Activated CD4-positive, CD25-positive, alpha-beta regulatory T cell treated with anti-CD3 and anti-CD28 coated beads, Interleukin-2, amount 50 U/mL, for 24 hours (primary cell): ENCODE measurements at places on chromosomes 1 and 21.
A peak's percentile ranks its signal among the peaks of the same experiment; 100 is the strongest.

DNA sequence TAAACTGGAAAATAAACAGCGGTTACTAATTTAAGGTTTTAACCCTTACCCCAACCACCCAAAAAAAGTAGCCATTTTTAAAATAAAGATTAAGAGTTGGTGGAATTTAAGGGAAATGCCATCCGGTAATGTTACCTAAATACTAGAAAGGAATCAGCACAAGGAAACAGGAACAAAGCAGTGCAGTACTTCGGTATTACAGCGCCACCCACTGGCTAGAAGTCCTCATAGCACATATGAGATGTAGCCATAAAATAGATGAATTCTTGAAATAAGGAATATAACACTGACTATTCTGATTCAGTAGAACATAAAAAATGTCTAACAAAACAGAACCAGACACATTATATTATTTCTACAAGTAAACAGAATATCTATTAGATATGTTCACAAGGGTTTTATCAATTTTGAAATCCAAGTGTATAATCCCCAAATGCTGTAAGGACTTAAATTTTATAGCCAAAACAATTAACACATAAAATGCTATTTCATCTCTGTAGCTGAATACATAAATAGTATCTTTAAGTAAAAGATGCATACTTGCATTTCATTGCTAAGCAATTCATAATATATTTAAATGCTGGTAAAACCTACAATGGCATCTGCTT, 58.8 kb downstream of the FRRS1 start:
- ATAC-seq, result no peak

- peak; percentile 50 for ATAC-seq
Measured at GRCh38 chr1:231272173-231272572, 31.2 kb downstream of the GNPAT start.

GRCh38 chr1:113617438-113618141, 141.7 kb downstream of the PHTF1 start:
- no peak for ATAC-seq

GRCh38 chr1:229843627-229844238, 217.7 kb downstream of the URB2 start:
- no peak for ATAC-seq

DNA sequence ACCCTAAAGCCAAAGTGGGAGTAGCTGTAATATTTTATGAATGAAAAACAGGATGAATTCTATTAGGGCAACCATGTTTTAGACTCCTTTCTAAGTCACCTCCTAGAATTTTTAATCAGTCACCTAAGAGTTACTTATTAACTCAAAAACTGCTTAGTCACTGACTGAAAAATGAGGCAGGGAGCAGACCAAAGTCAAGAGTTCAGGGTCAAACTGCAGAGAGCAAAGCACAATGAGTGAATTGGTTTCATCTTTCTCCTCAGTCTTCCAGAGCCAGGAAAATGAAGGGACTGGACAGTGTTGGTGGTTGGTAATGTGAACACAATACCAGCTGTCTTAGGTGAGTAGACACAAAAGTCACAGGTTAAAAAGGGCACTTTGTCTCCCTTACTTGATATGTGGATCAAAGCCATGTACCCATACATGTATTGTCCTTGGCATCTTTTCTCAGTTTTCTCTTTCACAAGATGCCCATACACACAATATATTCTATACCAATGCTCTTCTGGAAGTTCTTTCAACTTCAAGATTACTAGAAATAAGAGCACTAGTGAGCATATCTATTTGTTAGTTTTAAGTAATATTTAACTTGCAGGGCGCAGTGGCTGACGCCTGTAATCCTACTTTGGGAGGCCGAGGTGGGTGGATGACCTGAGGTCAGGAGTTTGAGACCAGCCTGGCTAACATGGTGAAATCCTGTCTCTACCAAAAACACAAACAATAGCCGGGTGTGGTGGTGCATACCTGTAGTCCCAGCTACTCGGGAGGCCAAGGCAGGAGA, 42.2 kb downstream of the ATP1B1 start:
- no peak for ATAC-seq

- ATAC-seq, result peak; percentile 49
Measured at GRCh38 chr1:61322769-61323168, 240.4 kb downstream of the NFIA start.

DNA sequence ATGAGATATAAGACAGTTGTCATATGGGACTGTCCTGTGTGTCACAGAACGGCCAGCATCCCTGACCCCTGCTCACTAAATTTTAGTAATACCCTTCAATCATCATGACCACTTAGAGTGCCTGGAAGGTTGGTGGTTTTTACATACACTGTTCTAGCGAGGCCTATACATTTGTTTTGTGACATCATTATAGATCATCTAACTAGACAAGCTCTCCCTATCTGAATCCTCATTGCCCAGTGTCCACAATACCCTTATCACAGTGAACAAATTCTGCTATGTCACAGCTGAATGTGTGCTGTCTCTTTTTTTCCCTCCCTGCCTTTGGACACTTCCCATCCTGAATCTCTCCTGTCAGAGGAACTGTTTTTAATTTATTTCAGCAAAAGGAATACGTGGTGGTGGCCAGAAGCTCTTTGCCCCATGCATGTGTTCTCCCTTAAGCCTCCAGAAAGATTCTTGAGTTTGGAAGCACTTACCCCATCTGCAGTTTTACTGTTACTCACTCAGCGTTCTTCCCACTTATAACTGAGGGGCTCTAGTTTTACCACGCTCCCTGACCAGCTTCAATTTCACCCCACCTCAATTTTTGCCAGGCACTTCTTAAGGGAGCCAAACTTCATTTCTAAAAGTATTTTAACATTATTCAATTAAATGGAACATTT, 70.3 kb downstream of the OLFML2B start:
- ATAC-seq, result no peak

- ATAC-seq, result no peak
Measured at GRCh38 chr1:236565530-236565929, 38.8 kb downstream of the HEATR1 start.

- no peak for ATAC-seq
Measured at GRCh38 chr1:15639262-15639661, 22.0 kb downstream of the DDI2 start.

- no peak for ATAC-seq
Measured at GRCh38 chr1:17719874-17720273, 35.3 kb upstream of the ACTL8 start.

GRCh38 chr1:229006121-229006870, 264.6 kb upstream of the RAB4A start:
- ATAC-seq, result no peak

- no peak for ATAC-seq
Measured at GRCh38 chr1:40806731-40807695, 23.4 kb downstream of the KCNQ4 start.

DNA sequence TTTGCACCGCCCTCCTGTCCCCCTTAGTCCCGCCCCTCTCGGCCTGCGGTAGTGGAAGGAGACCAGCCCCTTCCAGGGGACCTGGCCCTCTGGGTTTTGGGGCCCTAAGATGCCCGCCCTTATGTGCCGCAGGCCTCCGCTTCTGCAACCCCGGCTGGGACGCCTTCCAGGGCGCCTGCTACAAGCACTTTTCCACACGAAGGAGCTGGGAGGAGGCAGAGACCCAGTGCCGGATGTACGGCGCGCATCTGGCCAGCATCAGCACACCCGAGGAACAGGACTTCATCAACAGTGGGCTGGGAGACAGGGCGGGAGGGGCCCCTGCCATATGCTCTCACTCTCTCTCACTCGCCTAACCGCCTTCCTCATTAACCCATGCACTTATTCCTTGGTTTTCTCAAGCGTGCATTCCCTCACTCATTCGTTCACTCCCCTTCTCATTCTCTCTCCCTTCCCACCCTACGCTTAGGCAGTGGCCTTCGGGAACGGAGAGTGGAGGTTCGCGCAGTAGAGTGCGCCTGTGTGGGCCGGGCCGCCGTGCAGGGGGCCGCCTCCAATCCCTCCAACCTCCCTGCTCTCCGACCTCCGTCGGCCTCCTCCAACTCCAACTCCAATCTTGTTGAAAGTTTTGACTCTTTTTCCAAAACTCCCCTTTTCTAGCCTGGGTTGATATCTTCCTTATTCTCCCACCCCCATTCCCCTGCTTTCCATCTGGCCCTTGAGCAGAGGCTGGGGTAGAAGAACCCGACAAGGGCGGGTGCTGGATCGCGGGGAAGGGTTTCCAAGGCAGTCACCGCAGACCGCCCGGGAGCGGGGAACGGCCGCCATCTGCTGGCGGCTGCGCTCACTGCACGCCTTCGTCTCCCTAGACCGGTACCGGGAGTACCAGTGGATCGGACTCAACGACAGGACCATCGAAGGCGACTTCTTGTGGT, 15.2 kb downstream of the BCAN start:
- peak; percentile 50 for ATAC-seq
